Activated gamma-delta T cell (primary cell): ENCODE measurements at places on chromosomes 3 and 15.

- no peak for DNase-seq
Observed at GRCh38 chr15:62211348-62211747, 46.3 kb upstream of the C2CD4B start.

GRCh38 chr3:17088017-17088416 lies 203.3 kb downstream of the PLCL2 start:
- no peak for DNase-seq

- no peak for DNase-seq
Observed at GRCh38 chr3:106792716-106793115, 584.5 kb upstream of the CCDC54 start.

DNA sequence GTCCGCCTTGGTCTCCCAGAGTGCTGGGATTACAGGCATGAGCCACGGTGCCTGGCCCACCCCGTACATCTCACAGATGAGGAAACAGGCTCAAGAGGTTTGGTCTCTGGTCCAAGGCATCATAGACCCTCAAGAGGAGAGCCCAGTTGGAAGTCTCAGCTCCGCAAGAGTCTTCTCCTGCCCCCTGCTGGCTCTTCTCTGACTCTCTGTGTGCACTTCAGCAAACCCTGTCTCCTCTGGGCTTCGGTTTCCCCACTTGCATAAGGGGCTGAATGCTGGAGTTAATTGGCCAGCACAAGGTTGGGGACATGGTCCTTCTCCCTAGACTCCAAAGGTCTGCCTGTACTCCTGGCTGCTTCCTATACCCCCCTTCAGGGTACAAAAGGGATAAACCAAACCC lies 3.9 kb downstream of the MST1R start:
- DNase-seq = no peak

GRCh38 chr15:81785679-81786078 lies 260.1 kb downstream of the MEX3B start:
- no peak for DNase-seq
